ENCODE measurements at places on chromosomes 11 and 22.
A peak's percentile ranks its signal among the peaks of the same experiment; 100 is the strongest.

DNA sequence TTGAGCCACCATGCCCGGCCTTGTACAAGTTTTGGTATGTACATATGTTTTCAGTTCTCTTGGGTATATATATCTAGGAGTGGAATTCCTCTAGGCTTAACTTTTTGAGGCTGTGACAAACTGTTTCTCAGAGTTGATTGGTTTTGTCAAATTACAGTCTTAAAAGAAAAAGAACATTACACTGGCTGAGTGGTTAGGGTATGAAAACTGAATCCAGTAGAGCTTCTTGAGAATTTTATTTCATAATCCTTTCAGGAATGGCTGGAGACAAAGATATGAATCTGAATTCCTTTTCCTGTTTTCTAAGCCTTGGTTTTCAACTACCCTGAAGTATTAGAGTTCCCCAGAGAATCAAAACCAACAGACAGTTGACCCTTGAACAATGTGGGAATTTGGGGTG, 6.5 kb downstream of the METTL15 start:
- DNase-seq = no peak

GRCh38 chr11:20303391-20303965, 60.0 kb upstream of the HTATIP2 start:
- no peak for DNase-seq

- no peak for DNase-seq
These were observed 470 bp downstream of the C11orf98 start for GRCh38 chr11:62664405-62665074.

DNA sequence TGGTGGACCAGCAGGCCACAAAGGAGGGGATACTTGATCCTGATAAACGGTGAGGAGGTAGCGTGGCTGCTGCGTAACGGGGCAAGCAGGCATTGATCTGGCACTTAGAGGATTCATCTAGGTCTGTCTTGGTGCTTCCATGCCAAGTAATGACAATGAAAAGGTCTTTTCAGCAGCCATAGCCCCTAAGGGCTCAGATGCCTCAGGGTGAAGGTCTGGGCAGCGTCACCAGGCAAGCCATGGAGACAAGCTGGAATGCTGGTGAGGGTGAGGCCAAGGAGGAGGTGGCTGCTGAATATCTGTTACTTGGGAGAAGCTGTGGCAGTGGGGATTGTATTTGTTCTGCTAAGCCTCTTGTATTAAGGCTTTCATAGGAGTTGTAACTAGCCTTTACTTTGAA, 4.8 kb upstream of the CHKB start:
- DNase-seq = no peak

DNA sequence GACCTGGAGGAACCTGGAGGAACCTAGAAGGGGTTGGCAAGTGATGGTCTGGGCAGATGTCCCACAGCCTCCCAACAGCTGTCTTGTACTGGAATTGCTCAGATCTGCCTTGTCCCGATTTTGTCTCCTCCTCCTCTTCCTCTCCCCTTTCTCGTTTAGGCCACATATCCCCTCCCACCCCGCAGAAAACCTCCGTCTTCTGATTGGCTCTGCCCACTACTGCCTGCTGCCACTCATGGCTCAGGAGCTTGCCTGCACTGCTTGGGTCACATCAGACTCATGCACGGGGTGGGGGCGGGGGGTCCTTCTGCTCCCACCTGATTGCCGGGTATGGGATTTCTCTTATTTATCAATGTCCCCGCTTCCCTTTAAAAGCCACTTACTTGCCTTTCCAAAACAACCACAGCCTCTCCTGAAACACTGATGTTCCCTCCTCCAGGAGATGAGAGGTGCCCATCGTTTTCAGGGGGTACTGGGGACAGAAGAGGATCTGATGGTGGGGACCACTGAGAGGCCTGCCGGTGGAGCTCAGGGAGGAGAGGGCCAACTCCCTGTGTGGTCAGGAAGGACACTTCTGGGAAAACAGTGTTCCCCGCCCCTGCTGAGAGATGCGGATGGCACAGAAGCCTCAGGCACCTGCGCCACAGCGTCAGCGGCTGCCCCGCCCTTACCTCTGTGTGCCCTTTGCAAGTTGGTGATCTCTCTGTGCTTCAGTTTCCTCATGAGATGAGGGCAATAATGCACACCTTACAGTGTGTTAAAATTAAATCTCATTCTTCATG, 14.7 kb downstream of the TOM1 start:
- peak; percentile 12 for DNase-seq

DNA sequence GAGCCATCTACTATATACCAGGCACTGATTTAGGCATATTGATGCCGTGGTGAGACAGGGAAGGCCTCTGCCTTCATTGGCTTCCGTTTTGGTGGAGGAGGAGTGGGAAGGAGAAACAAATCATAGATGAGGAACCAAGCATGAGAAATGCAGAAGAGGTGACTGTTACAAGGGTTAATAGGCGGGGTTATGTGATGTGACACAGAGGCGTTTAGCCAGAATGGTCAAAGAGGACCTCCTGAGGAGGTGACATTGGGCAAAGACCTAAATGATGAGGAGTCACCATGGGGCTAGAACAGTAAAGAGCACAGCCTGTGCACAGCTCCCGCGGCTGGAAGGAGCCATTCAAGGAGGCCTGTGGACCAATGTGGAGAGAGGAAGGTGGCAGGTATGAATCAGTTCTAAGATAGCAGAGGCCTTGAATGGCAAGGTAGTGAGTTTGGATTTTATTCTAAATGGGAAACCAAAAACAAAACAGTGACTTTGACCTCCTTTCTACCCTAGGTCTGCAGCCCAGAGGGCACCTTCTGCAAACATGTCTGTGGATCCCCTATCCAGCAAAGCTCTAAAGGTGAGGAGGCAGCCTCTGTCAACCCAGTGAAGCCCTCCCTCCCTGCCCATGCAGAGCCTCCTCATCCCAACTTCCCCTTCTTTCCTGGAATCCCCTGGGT, 11.7 kb downstream of the MAFF start:
- DNase-seq = no peak

GRCh38 chr11:93193731-93194130, 4.1 kb downstream of the SLC36A4 start:
- DNase-seq = no peak

- no peak for DNase-seq
These were observed 95.0 kb upstream of the CD44 start for GRCh38 chr11:35043936-35044335.

DNA sequence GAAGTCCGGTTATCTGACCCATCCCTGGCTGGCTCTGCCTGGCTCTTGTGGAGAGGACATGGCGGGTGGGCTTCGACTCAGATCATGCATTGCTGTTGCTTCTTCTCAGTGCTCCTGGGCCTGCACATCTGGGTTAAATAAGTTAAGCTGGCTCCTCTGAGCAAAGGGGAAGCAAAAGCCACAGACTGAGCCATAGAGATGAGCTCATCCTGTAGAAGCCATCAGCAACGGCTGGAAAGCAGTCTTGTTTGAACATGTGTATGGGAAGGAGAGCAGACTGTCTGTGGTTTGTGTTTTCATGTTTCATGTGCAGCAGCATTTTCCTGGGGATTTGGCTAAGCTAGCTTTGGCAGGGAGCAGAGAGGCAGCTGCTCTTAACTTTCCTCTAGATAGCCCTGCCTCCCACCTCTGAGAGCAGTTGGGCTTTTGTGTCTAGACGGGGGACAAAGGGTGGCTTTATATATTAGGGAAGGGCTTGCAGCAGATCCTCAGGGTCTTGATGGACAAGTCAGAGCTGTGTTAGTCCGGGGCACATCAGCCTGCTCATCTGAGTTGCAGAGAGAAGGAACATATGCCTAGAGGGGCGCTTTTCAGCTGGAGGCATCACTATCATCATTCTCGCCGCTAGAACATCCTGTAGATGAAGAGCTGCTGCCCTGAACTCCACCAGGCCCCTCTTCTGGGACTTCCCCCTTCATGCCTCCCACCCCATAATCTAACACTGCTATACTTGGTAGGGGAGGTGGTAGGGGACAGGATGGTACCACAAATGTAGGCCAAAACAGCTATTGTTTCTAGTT, 14.9 kb downstream of the DCPS start:
- DNase-seq = no peak

- no peak for DNase-seq
These were observed 266.3 kb downstream of the DDX10 start for GRCh38 chr11:108931168-108931567.

- DNase-seq = no peak
These were observed 116.8 kb upstream of the NECTIN1 start for GRCh38 chr11:119845756-119846155.

DNA sequence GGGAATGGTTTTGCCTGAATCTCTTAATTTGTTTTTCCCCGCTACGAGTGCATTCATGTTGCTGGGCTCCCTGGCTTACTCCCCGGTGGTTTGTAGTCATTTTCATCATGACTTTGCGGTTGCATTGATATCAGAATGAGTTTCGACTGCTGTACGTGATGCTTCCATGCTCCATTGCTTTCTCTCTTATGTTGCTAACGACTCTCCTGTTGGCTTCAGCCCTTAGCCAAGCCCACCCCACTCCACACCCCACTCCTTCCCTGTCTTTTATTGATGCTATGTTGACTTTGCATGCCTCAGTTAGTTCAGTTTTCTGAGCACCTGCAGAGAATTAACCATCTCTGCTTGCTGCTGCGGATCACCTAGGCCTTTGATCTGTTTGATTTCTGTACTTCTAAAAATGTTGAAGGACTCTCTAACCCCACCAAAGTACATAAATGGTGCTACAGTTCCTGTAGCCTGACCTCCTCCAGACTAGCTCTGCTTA, 65.3 kb downstream of the ARFGAP2 start:
- DNase-seq = no peak

DNA sequence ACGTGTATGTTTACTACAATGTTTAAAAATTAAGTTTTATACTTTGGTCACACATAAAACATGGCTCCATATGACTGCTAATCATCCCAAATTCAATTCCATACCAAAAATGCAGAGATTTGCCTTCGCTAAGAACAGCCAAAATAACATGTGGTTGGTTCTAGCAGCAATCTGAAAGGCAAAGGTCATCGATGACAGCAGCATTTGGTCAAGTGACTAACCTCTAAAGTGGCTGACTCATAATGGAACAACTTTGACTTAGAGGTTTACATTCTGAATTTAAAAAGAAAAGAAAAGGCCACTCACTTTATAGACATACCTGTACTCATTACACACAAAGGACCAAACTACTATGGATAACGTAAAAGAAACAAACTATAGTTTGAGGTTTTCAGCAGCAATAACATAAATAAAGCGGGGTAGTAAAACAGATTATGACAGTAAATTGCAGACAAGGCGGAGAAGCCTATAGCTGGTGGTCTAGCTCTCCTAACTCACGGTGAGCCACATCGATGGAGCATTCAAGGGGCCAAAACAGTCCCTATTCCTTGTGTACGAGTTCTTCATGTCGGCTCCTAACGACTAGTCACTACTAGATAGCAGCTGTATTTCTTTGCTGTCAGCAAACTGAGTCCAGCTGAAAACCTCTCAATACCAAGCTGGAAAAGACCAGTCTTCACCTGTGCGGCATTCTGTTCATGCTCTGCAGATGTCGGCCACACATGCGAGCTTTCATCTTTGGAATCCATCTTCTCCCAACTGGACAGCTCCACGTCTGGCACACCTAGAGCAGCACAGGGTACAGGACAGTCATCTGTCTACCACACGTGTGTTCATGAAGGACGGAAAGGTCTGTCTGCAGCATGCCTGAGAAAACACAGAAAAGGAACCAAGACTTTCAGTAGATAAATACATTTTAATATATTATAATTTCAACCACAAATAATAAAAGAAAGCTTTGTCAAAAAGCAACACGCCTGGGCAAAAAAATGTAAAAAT, 42.1 kb downstream of the PRDM10 start:
- DNase-seq = peak; percentile 63

GRCh38 chr11:127454856-127455255, 454.3 kb upstream of the KIRREL3 start:
- DNase-seq = no peak

GRCh38 chr11:109130910-109131309, 291.1 kb upstream of the C11orf87 start:
- no peak for DNase-seq

GRCh38 chr11:95720195-95720594, 69.4 kb downstream of the FAM76B start:
- DNase-seq = no peak

DNA sequence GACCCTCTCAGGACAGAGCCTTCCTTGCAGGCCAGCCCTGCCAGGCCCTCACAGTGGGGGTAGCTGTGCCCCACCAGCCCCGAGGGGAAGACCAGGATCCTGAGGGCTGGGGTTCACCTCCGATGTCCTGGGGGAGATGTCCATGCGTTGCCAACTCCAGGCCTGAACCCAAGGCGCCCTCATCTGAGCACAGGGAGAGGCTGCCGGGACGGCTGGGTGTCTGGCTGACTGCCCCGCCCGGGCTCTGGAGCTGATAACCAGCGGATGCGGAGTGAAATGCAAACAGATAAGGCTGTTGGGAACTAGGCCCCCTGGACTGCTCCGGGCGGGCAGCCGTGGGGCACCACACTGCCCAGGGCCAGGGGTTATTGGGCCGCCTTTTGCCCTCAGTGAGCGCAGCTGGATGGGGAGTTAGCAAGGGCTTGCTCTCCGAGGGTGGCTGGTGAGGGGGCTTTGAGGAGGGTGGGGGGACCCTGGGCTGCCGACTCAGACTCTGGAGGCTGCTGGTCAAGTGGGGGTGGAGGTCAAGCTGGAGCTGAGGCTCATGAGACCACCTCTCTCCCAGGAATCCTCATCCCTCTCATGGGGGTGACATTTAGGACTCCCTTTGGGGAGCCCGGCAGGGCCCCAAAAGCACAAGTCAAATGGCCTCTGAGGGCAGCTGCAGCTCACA, 5.6 kb upstream of the MUC6 start:
- DNase-seq = no peak

- DNase-seq = no peak
These were observed 22.2 kb downstream of the P2RY2 start for GRCh38 chr11:73240190-73240781.

DNA sequence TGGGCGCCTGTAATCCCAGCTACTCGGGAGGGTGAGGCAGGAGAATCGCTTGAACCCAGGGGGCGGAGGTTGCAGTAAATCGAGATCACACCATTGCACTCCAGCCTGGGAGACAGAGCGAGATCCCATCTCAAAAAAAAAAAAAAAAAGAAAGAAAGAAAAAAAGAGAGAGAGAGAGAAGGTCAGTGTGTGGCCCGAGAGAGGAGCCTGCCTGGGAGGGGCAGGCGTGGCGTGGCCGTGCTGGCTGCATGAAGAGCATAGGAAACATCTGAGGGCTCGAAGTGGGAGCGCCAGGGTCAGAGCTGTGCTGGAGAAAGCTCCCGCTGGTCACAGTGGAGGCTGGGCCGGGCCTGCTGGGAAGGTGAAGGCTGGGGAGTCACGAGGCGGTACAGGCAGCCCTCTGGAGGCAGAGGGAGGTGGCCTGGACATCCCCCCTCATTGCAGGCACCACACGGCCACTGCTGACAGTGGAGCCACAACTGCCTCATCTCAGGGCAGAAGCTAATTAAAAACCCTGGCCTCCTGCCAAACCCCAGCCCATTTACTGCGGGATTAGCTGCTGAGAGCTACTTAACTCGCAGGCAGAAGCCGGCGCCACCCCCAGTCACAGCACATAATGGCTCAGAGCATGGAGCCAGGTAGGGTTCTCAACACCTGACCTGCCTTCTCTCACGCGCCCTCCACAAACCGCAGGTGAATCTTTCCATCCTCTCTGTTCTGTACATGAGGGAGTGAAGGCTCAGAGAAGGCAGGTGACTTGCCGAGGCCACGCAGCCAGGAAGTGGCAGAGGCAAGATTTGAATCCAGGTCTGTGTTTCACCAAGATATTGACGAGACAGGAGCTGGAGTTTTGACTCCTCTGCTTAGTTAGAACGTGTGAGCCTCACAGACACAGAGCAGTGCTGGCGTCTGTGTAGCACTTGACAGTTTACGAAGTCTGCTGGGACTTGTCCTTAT, 32.6 kb downstream of the NFAM1 start:
- DNase-seq = peak; percentile 43

Measured in adrenal gland (tissue), 19 donors.